ENCODE measurements at places on chromosomes 7 and 10.

DNA sequence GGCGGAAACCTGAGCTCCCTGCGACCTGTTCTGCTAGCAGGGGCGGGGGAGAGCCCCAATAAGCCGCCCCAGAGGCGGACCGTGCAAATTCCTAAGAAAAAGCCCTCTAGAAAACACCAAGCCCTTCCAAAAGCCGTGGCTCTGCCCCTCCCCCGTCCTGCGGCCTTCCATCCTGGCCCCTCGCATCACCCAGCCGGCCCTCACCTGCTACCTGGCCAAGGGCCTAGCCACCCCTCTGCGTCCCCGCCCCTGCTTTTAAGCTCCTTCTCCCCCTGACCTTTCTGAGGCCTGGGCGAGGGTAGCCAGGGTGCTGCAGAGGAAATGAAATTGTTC, 24.9 kb downstream of the SKIDA1 start:
- DNase-seq = no peak

GRCh38 chr10:71840958-71841335, 10.1 kb downstream of the PSAP start:
- no peak for DNase-seq

DNA sequence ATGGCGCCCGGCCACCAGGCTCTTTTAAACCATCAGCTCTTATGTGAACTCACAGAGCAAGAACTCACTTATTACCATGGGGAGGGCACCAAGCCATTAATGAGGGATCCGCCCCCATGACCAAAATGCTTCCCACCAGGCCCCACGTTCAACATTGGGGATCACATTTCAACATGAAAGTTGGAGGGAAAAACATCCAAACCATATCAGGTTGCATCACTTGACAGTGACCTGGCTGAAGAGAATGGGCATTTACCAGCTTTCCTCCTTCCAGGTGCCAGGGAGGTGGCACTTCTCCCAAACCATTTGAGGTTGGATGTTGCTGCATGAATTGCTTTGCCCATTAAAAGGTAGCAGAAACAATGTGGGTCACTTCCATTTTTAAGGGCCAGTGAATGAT, 115.6 kb upstream of the TNS3 start:
- no peak for DNase-seq

DNA sequence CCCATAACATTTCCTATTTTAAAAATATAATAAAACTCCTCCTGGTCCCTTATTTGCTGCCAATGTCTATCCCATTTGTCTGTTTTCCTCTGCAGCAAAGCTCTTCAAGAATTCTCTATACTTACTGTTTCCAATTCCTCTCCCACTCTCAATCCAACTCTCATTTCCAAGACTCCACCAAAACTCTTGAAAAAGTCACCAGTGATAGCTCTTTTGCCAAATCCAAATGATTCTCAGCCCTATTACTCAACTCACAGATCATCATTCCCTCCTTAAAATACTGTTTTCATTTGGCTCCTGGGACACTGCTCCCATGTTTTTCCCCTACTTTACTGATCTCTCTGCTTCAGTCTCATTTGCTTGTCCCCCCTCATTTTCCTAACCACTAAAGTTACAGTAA, 139.4 kb downstream of the HIBADH start:
- DNase-seq = no peak

DNA sequence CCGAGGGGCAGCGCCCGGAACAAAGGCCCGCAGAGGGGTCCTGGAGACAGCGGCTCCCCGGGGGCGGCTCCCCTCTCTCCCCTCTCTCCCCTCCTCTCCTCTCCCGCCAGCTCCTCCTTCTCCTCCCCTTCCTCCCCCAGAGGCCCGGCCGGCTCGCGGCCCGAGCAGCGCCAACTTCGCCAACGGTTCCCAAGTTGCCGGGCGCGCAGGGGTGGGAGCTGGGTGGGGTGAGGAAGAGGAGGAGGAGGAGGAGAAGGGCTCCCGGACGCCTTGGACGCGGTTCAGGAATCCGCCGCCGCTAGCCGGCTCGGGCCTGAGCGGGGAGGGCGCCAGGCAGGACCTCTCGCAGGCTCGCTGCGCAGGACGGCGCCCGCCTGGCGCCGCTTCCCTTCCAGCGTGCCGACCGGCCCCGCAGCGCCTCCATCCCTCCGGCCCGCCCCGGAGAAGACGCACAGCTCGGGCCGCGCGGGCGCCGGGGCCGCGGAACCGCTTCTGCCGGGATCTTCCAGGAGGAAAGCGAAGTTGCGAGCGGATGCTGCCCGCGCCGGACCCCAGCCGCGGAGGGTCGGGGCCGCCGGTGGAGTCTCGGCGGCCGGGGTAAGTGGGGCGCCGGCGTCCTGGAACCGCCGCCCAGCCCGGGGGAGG, at the start of gene CHST3:
TSS of gene CHST3 (plus strand) at position 298 of the 645 bp plus-strand sequence. CDS start 41,448 bp downstream, outside the sequence.
- peak; percentile 42 for DNase-seq

- DNase-seq = no peak
These were observed 2.3 kb upstream of the NRP1 start for GRCh38 chr10:33336582-33337325.

- DNase-seq = no peak
These were observed 81.5 kb downstream of the NXPH1 start for GRCh38 chr7:8514781-8515519.

DNA sequence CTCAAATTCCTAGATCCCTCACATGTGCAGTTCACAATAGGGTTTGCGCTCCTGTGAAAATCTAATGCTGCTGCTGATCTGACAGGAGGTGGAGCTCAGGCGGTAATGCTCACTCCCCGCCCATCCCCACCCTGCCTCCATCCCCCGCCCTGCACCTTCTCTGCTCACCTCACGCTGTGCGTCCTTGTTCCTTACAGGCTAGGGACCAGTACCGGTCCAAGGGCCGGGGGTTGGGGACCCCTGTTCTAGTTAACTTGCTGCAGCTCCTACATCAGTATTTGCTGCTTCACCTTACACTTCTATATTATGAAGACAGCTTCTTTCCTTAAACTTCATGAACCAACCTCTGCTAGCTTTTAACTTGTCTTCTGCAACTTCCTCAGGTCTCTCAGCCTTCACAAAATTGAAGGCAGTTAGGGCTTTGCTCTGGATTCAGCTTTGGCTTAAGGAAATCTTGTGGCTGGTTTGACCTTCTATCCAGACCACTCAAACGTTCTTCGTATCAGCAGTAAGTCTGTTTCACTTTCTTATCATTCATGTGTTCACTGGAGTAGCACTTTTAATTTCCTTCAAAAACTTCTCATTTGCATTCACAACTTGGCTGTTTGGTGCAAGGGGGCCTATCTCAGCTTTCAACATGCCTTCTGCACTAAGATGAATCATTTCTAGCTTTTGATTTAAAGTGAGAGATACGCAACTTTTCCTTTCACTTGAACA, 1.7 kb upstream of the TNKS2 start:
- peak; percentile 61 for DNase-seq
